ENCODE measurements at places on chromosomes 3 and 15. TPM values are rescaled to one million over a fixed set of nuclear protein-coding genes. Genes with fewer than 3 reads are reported as not detected.

The ZBBX gene
- total RNA-seq, result not detected

The TRPM1 gene
- 0.38 TPM for total RNA-seq

The AHSG gene
- total RNA-seq, result not detected

The SLC33A1 gene
- 32.3 TPM for total RNA-seq

The FSIP1 gene
- total RNA-seq, result 0.98 TPM

The CD200R1 gene
- total RNA-seq, result not detected

The OR5K4 gene
- total RNA-seq, result not detected

The THRB gene
- total RNA-seq, result 0.33 TPM

The SENP7 gene
- 17.4 TPM for total RNA-seq

The NLGN1 gene
- 11.4 TPM for total RNA-seq

Measured in vein endothelial cell (primary cell).